ENCODE measurements at places on chromosomes 1 and 21. TPM values are rescaled to one million over a fixed set of nuclear protein-coding genes. Genes with fewer than 3 reads are reported as not detected.

DNA sequence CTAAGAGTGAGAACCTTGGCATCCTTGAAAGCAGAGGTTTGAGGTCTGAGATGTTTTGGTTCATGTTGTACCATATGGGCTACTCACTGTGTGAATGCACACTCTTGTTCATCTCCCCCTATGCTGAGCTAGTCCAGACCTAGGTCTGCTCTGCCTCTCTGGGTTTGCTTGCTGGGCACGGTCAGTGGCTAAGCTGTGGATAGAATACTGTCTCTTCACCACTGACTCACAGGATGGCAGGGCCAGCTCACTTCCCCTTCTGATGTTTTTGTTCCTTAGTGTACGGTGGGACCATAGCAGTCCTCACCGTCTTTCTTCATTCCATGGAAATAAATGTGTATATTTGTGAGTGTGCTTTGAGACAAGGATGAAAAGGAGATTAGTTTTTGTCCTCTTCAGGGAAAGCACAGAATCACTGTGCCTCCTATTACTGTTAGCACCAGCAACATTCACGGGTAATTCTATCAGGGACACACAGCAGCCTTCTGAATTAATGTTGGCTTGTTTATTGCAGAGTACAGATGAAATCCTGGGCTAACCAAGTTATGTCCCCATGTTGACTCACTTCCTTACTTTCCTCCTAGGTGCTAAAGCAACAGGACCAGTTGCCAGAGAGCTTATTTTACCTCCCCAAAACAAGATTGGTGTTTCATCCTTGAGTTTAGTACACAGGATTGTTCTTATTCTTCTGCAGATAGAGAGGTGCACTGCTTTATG is 56.9 kb upstream of the IVNS1ABP start:
- no peak for DNase-seq

The CA14 gene
- total RNA-seq: not detected

DNA sequence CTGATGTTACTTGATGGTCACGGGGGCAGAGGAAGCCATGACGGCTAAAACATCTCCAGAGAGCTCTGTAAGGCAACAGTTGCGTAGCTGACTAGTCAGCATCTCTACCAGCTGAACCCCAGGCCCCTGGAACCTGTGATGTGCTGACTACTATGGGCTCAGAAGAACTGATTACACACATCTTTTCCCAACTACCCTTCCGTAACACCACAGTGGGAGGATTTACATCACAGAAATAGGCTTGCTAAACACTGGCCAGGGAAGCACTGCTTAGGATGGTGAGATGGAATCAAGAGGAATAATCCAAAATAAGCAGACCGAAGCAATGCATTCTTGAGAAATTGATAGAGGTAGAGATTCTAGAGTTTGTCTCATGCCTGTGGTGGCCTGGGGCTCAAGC is 122.5 kb downstream of the SMYD2 start:
- no peak for DNase-seq

DNA sequence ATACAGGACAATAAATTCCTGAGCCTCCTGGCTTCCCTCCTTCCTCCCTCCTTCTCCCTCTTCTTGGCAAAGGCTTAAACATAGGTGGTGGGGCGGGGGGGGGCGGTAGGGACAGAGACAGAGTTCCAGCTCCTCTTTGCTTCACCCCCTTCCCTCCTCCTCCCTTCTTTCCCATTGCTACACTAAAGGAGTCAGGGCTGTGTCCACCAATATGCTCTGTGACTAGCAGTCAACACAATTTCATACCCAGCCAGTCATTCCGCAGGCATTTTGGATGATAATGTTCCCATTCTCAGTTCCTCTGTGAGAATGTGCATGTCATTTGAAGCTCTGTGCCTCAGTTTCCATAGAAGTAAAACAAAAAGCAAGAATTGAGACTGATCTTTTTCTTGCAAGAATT is 1.7 kb downstream of the LMOD1 start:
- DNase-seq: no peak

DNA sequence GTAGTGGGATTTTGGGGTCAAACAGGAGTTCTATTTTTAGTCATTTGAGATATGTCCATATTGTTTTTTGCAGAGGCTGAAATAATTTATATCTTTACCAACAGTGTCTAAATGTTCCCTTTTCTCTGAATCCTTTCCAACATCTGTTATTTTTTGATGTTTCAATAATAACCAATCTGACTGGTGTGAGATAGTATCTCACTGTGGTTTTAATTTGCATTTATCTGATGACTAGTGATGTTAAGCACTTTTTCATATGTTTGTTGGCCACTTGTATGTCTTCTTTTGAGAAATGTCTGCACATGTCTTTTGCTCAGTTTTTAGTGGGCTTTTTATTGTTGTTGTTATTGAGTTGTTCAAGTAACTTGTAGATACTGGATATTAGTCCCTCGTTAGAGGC is 1325.0 kb downstream of the BRINP3 start:
- DNase-seq: no peak

DNA sequence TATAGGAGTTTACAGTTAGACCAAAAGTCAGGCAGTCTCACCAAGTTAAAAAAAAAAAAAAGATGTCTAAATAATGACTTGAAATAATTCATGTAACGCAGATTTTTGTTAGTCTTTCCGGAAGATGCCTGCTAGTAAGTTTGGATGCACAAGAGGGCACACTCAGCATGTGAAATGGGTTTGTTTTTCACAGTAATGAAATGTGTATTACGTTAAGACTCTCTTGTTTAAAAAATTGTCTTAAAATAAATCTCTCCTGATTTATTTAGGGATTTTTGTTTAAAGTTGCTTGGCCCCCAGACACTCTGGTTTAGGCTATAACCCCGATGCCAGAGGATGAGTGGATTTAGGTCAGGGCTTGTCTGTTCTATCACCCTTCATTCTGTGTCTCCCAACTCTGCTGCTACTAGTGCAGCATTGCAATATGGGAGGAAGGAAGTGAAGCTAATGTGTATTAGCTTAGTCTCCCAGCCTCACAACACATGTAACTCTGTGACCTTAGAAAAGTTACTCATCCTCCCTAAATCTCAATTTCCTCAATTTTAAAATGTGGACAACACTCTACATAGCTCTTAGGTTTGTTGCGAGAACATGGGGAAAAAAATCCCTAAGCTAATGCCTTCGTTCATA is 25.7 kb downstream of the CTH start:
- DNase-seq: no peak

The PLCH2 gene
- 26.3 TPM for total RNA-seq

GRCh38 chr1:91765880-91766443 is 120.0 kb downstream of the TGFBR3 start:
- DNase-seq: no peak

DNA sequence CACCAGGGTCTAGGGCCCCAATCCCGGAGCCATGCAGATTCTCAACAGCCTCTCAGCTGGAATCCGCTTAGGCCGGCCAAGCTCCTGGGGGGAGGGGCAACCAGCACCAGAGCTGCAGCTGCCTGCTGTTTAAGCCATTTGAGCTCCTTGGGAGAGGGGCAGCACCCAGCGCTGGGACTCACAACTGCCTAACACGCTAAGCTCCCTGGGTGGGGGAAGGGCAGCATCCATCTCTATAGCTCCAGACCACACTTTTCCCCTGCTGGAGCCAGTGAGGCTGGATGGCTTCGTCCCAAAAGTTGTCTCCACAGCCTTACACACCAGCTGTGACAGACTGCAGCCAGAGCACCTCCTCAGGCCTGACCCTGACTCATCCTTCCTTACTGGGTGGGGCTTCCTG is 6.9 kb upstream of the PTGFR start:
- no peak for DNase-seq

GRCh38 chr1:112317611-112318062 is 78.4 kb upstream of the CTTNBP2NL start:
- DNase-seq: no peak

The UQCRH gene
- 303 TPM for total RNA-seq

DNA sequence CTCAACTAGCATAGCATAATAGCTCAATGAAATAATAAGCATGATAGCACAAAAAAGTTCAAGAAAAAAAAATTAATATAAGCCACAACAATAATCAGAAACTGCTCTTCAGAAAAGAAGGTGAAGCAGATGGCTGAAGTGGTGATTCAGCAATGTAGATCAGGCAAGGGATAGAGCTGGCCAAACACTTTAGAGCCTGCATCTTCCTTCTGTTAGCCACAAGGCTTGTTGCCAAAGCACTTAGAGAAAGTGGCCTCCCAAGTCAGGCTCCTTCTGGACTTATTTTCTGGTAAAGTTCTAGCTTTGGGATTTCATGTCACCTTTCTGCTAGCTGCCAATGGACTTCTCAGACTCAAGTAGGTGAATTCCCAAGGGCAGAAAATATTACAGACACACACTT is 60.3 kb upstream of the C1orf87 start:
- no peak for DNase-seq

GRCh38 chr1:32969566-32969965 is 5.0 kb upstream of the RNF19B start:
- no peak for DNase-seq

DNA sequence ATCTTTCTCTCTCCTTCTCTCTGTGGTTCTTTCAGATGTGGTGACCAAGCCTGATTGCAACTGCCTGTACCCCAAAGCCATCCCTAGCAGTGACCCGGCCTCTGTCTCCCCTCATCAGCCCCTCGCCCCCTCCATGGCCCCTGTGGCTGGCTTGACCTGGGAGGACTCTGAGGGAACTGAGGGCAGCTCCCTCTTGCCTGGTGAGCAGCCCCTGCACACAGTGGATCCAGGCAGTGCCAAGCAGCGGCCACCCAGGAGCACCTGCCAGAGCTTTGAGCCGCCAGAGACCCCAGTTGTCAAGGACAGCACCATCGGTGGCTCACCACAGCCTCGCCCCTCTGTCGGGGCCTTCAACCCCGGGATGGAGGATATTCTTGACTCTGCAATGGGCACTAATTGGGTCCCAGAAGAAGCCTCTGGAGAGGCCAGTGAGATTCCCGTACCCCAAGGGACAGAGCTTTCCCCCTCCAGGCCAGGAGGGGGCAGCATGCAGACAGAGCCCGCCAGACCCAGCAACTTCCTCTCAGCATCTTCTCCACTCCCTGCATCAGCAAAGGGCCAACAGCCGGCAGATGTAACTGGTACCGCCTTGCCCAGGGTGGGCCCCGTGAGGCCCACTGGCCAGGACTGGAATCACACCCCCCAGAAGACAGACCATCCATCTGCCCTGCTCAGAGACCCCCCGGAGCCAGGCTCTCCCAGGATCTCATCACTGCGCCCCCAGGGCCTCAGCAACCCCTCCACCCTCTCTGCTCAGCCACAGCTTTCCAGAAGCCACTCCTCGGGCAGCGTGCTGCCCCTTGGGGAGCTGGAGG is 12.7 kb downstream of the CSF1 start:
- DNase-seq: no peak

- DNase-seq: no peak
Observed at GRCh38 chr21:30306884-30307283, 13.2 kb downstream of the KRTAP26-1 start.

The TAF5L gene
- total RNA-seq: 18.9 TPM

DNA sequence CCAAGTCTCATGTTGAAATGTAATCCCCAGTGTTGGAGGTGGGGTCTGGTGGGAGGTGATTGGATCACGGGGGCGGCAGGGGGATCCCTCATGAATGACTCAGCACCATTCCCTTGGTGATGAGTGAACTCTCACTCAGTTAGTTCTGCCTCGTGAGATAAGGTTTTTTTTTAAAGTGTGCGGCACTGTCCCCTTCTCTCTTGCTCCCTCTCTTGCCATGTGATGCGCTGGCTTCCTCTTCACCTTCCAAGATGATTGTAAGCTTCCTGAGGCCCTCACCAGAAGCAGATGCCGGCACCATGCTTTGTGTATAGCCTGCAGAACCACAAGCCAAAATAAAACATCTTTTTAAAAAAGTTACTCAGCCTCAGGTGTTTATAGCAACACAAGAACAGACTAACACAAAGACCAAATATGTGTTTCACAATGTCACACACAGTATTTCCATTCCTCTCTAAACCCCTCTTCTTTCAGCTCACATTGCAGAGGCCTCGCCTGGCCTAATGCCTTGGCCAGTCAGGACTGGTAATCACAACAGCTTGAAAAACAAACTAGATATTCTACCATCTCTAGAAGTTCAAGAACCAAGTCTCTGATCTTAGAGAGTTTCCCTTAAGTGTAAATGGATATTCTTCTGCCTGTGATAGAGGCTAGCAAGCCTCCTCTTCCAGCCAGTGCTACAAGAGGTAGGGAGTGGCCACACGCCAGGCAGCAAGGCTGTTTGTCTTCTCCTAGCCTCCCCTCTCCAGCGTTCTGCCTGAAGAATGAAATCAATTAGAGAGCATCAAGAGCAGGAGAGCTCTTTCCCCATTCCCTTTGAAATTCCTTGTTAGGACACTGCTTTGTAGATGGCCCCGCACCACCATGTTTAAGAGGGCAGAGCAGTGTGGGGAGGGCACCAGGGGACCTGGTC is 19.6 kb upstream of the RAP1A start:
- no peak for DNase-seq
